ENCODE measurements at places on chromosomes 1 and 21.

DNA sequence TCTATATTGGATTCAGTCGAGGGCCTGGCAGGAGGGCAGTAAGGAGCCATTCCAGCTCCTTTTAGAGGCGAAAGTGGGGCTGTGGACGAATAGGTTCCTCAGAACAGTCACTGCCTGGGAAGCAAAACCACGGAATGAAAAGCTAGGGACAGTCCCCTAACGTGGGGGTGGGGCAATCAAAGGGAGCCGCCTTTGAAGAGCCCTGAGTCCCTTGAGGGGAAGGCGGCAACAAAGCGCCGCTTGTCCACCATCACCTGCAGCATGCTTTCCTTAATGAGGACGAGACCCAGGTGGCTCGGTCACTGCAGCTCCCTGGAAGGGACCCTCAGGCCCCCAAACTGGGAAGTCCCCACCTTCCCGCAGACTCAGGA, 184.7 kb downstream of the ETS2 start:
- DNase-seq: no peak

DNA sequence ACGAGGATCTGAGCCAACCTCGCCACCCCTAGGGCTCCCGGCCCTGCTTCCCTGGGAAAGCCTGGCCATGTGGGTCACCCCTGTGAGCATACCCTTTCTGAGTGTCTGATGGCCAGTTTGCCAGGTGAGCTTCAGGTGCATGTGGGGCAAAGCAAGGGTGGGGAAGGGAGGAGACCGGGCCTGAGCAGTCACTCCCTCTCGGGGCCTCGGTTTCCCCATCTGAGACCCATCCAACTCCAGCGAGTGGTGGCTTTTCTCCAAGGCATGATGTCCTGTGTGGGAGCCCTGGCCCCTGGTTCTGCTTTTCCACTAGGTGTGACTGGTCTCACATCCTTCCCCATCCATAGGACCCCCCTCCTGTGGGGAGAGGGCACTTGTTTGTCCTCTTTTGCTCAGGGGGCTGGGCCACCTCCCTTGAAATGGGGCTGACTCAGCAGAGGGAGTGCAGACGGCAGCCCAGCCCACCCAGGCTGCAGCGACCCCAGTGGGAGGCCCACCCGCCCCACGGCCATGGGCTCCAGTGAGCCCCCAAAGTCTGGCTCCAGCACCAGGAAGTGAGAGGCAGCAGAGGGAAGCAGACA, 1.7 kb upstream of the WNT9A start:
- DNase-seq: no peak

DNA sequence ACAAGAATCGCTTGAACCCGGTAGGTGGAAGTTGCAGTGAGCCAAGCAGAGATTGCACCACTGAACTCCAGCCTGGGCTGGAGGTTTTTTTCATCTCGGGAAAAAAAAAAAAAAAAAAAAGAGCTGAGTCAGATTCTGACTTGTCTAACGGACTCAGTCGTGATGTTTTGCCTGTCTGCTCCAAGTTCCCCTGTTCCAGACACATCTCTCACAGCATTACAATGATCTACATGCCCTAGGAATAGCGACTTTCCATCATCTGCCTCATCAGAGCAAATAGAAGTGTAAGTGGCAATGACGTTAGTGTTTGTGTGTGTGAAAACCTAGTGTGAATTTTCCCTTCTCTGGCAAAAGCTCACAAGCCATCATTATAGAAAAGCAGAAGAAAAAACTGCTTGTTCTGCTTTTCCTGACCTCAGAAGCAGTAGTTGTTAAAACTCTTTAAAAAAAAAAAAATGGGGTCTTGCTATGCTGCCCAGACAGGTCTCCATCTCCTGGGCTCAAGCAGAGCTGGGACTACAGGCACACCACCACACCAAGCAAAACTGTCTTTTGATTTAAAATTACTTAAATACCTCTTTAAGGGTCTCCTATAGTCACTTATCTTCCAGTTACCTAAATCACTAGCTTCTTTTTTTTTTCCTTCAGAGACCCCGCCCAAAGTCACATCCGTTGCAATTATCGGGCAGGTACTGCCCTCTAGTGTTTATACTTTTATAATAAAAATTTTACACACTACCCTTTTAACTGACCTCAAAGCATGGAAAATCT, 37.3 kb downstream of the PLEKHO1 start:
- no peak for DNase-seq

GRCh38 chr1:57982852-57983251, 559.0 kb upstream of the DAB1 start:
- no peak for DNase-seq

DNA sequence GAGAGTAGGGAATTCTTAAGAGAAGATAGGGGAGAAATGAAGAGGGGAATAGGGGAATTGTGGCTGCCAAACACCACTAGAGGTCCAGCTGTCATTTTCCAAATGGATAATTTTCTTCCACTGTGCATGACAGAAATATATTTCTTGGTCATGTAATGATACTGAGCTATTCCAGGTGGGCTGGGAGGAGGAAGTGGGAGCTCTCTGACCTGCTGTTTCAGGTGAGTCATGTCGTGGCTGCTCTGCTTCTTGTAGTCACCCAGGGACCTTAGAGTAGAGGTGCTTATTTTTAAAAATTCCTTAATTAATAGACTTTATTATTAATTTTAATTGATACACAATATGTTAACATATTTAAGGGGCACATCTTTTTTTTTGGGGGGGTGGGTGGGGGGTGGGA, 11.9 kb downstream of the PDE4B start:
- no peak for DNase-seq

DNA sequence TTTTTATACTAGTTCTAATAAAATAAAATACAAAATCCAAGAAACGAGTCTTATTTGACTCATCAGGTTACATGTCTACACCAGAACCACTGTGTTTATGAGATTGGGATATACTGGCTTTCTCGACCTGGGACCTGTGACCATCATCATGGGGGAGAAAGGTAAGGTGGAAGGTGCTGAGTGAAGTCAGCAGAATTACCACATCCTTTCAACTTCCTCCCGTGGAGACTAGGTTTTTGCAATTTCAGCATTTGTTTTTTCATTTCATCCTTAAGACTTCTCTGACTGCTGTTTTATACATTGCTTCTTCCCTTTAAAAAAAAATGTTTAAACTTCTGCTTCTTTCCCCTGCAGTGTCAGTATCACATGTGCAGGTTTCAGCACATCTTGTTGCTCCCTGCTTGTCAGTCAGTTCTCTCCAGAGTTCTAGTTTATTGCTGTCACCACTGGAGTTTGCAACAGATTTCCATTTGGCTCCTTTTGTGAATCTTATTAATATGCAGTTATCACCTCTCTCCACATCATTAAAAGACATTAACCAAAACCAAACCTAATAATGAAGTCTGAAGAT, 60.4 kb upstream of the HAO2 start:
- no peak for DNase-seq

- DNase-seq: no peak
Measured at GRCh38 chr1:203378556-203379245, 27.8 kb upstream of the FMOD start.

GRCh38 chr21:42538479-42539275, 25.0 kb downstream of the SLC37A1 start:
- no peak for DNase-seq

DNA sequence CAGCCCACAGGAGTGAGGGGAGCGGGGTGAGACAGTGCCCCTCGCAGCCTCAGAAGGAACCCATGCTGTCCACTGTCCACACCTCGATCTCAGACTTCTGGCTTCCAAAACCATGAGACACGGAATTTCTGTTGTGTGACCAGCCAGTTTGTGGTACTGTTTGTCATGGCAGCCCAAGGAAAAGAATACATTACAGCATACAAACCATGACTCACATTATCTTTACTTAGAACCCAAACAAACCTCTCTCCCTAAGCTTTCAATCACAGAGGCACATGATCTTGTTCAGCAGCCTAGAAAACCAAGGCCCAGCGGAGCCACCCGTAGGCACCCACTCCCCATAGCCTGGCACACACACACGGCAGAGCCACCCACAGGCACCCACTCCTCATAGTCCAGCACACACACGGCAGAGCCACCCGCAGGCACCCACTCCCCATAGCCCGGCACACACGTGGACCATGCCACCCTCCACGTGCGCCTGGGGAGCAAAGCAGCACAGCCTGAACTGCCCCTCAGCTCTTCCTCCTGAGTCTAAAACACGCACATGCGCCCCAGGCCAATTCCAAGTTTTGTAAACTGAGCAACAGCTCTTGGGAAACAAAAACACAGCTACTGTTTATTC, 458 bp upstream of the KRTAP10-4 start:
- DNase-seq: no peak

GRCh38 chr1:19643602-19644394, at the start of gene NBL1:
NBL1 (plus strand) TSS chr1:19644311; CDS start chr1:19655031, 10,720 bp downstream.
- no peak for DNase-seq

- no peak for DNase-seq
Measured at GRCh38 chr1:198121056-198121826, 35.6 kb upstream of the NEK7 start.

GRCh38 chr1:185489406-185489805, 172.4 kb upstream of the IVNS1ABP start:
- no peak for DNase-seq

GRCh38 chr1:111030590-111030989, 66.9 kb upstream of the LRIF1 start:
- DNase-seq: no peak
